ENCODE measurements at places on chromosomes 3 and 15. TPM values are rescaled to one million over a fixed set of nuclear protein-coding genes. Genes with fewer than 3 reads are reported as not detected.

CLRN1 gene
- polyA plus RNA-seq, result not detected

GABRB3 gene
- 1.1 TPM for polyA plus RNA-seq

PXK gene
- 49.6 TPM for polyA plus RNA-seq

NME9 gene
- not detected for polyA plus RNA-seq

EIF4E3 gene
- 7.6 TPM for polyA plus RNA-seq

Measured in fibroblast of lung (primary cell).